ENCODE measurements at places on chromosomes 1 and 21. TPM values are rescaled to one million over a fixed set of nuclear protein-coding genes. Genes with fewer than 3 reads are reported as not detected.

The BSND gene
- not detected for polyA plus RNA-seq

- DNase-seq, result peak; percentile 14
Observed at GRCh38 chr21:25456672-25457071, 150.6 kb downstream of the MRPL39 start.

The FMO2 gene
- polyA plus RNA-seq, result 7.1 TPM

The HCRTR1 gene
- polyA plus RNA-seq, result not detected

- peak; percentile 28 for DNase-seq
Observed at GRCh38 chr1:68495968-68496679, 758 bp downstream of the DEPDC1 start.

The OR6K3 gene
- not detected for polyA plus RNA-seq

GRCh38 chr1:203204756-203205155, 18.3 kb upstream of the CHI3L1 start:
- DNase-seq, result no peak

The THAP3 gene
- polyA plus RNA-seq, result 5.3 TPM

DNA sequence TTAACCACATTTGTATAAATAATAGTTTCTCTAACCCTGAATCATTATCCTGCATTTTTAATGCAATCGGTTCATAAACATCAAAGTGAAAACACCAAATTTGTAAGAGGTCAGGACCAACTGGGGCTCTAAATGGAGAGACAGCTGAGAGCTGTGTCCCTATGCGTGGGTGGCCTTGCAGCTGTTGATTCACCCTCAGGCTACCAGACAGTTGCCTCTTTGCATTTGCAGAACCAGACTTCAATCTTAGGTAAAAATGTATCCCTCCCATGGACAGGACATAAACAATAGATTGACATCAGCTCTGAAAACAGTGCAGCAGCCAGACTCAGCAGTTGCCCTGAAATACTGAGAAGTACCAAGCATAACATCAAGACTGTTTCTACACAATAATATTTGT, 8.8 kb upstream of the TGFB2 start:
- peak; percentile 40 for DNase-seq

The CA14 gene
- polyA plus RNA-seq, result 0.08 TPM

DNA sequence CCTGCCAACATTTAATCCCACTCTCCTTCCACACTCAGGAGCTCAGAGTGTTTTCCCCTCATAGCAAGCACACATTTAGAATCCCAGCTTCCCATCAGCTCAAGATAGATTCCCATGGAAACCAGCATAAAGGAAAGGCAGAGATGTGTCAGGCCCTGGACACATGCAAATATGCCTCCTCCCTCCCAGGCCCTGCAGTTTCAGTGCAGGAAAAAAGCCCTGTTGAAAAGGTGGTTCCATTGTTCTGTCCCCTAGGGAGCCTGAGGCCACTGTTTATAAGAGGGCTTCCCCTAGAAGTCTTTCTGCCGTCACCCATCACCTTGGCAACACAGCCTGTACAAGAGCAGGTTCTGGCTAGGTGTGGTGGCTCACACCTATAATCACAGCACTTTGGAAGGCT, 3.6 kb downstream of the CACNA1S start:
- no peak for DNase-seq

The DCST1 gene
- polyA plus RNA-seq, result not detected

DNA sequence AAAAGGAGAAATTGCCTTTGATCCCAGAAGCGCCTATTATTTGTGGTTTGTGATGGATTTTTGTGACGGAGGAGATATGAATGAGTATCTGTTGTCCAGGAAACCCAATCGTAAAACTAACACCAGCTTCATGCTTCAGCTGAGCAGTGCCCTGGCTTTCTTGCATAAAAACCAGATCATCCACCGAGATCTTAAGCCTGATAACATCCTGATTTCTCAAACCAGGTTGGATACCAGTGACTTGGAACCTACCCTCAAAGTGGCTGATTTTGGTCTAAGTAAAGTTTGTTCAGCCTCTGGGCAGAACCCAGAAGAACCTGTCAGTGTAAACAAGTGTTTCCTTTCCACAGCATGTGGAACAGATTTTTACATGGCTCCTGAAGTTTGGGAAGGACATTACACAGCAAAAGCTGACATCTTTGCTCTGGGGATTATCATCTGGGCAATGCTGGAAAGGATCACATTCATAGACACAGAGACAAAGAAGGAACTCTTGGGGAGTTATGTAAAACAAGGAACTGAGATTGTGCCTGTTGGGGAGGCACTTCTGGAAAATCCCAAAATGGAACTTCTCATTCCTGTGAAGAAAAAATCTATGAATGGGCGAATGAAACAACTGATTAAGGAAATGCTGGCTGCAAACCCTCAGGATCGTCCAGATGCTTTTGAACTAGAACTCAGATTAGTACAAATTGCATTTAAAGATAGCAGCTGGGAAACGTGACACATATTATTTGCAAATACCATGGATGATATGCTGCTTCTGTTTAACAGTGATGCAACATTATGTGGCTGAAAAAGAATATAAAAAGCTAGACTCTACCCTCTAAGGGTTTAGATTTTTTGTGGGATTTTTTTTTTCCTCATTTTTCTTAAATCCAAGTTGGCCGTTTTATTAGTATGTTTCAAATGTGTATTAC, 10.5 kb downstream of the PDIK1L start:
- no peak for DNase-seq

DNA sequence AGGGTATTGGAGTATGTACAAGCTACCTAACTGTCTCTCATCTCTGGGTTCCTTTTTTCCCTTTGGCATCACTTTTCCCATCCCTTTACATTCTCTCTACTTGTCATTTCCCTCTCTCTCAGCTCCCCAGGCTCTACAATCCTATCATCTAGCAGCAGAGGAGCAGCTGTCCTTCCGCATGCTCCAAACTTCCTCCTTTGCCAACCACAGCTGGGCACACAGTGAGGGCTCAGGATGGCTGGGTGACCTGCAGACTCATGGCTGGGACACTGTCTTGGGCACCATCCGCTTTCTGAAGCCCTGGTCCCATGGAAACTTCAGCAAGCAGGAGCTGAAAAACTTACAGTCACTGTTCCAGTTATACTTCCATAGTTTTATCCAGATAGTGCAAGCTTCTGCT, 561 bp downstream of the CD1E start:
- no peak for DNase-seq

The TRIM63 gene
- not detected for polyA plus RNA-seq

Measured in fibroblast of lung (primary cell).